NB4 (cell line): ENCODE measurements at places on chromosomes 2 and 18.

DNA sequence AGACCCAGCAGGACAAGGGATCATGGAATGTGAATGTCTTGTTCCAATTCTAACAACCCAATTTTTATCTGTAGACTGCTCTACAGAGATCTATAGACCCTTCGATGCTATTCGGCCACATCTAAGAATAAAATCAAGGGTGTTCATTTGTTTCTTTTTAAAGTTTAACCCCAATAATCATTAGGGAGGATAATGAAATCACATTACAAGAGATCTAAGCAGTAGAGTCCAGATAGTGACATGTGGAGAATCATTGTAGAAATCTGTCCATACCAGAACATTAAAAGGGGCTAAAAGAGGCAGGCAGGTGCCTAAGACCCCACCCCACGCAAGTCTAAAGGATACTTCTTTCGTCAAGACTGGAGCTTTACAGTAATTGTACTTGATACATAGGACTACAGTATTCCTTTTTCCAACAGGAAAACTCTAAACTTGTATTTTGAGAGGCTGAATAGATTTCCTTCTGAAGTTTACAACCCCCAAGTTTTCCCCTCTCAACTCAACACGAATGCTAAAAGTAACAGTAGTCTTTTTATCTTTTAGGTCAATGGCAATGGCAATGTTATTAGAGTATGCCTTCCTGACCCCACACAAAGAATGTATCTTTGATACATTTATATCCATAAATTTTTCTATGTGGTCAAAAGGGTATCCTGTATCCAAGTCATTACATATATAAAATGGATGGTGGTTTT is 183.7 kb downstream of the TCF4 start:
- DNase-seq = no peak

GRCh38 chr2:21837168-21837960 is 713.6 kb downstream of the TDRD15 start:
- no peak for DNase-seq

GRCh38 chr2:113275556-113276215 is 3.0 kb downstream of the PAX8 start:
- DNase-seq = no peak

- DNase-seq = peak; percentile 48
Observed at GRCh38 chr2:177296040-177296439, 31.5 kb upstream of the NFE2L2 start.

DNA sequence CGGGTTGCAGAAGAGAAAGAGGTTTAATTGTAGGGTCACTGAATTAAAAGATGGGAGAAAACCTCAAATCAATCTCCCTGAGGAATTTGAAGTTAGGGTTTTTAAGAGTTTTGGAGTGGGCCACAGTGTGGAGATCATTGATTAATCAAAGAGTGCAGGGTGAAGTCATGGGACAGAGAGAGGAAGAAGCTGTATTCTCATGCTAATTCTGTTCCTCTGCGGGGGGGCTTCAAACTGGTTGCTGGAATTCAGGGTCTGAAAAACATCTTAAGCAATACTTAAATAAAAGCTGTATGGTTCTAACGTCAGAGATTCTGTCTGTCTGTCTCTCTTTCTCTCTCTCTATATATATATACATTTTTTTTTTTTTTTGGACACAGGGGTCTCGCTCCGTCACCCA is 169.8 kb upstream of the SPATS2L start:
- no peak for DNase-seq

- no peak for DNase-seq
Observed at GRCh38 chr18:74488864-74489263, 7.3 kb upstream of the CNDP2 start.

GRCh38 chr2:795531-796041 is 118.4 kb upstream of the TMEM18 start:
- no peak for DNase-seq

GRCh38 chr18:36294031-36294430 is 3.5 kb upstream of the FHOD3 start:
- DNase-seq = no peak

DNA sequence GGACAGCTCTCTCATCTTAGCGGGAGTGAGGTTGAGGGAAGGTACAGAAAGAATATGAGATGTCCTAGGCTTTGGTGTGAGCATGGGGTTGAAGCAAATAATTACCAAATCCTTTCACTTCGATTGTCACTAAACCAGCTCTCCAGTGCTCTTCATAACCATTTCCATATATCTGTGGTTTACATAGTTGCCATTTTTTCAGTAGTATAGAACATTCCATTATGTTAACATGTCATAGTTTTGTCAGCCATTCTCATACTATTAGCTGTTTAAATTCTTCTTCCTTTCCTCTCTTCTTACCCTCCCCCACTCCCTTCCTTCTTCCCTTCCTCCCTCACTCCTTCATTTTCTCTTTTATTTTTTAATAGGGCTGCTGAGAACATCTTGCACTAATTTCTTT is 205.9 kb downstream of the BABAM2 start:
- DNase-seq = no peak

GRCh38 chr2:163132850-163133249 is 294.3 kb upstream of the KCNH7 start:
- peak; percentile 18 for DNase-seq

- DNase-seq = no peak
Observed at GRCh38 chr2:240819126-240819857, 727 bp downstream of the KIF1A start.

- no peak for DNase-seq
Observed at GRCh38 chr2:8457699-8458502, 224.0 kb upstream of the ID2 start.

DNA sequence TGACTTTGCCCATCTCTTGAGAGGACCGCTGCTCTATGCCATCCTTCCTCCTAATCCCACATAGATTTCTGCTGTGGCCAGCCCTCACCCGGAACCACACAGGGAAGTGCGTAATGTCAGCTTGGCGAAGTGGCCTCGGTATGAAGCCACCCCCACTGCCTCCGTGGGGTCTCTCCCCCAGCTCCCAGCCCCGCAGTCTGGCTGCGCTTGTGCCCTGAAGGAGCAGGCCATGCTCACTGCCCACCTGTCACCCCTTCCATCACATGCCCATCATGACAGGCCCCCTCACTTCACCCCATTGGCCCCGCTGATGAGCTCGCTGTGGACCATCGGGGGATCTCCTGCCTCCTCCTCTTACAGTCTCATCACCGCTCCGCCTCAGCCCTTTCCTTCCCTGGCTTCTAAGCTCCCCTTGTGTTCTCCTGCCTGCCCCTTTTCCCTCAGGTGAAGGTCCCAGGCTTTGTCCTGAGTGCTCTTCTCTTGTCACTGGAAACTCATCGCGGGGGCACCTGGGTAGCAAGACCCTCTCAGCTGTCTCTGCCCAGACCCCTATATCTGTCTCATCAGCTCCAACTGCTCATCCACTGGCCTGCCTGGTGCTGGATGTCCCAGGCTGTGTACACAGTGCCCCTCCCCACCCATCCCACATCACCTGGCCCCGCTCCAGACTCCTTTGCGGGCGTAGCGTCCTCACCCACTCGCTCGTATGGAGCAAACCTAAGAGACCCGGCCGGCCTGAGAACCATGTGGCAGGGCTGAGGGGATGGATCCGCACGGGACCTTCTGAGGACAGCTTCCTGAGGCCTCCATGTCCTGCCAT is 81.7 kb downstream of the GLI2 start:
- no peak for DNase-seq

DNA sequence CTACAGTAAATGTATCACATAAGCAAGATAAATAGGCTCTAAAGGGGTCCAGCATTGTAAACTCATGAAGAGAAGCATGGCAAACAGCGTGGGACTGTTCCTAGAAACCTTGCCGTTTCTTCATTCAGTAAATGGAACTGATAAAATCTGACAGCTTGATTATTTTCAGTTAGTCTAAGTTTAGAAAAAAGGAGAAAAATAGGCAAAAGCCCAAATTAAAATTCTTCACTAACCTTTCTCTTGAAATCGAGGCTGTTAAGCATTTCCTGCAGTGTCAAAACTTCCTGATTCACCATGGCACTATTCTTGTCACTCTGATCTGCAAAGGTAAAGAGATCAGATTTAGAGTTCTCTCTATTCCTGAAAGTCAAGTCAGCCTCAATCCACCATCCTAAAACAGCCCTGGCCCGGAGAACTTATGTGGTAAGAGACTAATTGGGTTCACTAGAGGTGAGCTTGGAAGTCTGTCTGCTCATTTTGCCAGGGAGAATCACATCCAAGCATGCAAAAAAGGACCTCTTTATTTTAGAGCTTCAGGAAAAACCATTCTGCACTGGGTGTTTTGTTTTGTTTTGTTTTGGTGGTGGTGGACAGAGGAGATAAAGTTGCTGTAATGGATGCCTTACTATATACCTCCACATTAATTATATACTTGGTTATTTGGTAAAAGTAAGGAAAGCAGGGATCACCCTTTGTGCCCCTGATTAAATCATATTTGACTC is 52.4 kb upstream of the STAT1 start:
- peak; percentile 29 for DNase-seq

GRCh38 chr2:240443891-240444301 is 8.4 kb downstream of the GPC1 start:
- DNase-seq = no peak

DNA sequence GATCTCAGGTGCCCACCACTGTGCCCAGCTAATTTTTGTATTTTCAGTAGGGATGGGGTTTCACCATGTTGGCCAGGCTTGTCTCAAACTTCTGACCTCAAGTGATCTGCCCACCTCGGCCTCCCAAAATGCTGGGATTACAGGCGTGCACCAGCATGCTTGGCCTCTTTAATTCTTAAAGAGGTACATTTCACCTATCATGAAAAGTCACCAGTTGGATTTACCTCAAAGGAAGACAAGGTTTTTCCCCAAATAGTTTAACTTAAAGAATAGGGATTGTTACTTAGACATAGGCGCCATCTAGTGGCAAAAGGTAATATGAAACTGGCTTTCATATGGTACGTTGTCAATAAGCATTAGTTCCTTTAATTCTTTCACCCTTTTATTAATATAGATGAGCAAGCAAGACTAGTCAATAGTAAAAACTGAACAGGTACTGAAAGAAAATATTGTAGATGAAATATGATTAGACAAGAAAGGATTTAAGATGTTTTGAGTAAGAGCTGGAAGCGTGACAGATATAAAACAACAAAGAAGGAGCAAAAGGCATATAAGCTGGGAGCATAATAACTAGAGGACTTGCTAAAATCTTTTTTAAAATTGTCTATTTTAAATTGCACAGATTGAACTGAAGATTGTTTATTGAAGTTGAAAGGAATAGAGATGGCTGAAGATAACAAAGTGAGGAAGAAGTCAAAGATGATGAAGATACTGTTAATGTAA is 35.0 kb upstream of the PSMD14 start:
- peak; percentile 76 for DNase-seq

DNA sequence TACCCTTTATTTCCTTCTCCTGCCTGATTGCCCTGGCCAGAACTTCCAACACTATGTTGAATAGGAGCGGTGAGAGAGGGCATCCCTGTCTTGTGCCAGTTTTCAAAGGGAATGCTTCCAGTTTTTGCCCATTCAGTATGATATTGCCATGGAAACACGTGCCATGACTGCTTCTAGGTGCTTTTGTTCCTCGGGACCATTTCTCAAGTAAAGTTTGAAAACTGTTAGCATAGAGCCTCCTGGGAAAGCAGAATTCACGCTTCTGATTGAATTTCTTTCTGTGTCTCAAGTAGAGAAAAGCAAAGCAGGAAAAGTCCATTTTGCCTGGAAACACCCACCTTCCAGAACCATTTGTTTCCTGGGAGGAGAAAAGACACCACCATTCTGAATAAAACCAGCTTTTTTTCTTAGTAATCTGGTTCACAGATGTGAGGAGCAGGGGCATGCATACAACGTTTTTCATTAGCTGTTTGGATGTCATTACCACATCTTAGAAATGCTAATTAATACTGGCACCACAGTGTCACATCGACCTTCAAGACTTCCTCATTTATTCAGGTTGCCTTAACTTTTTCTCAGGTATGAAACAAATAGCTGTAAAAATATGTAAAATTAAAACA is 39.0 kb upstream of the ZBTB14 start:
- no peak for DNase-seq

DNA sequence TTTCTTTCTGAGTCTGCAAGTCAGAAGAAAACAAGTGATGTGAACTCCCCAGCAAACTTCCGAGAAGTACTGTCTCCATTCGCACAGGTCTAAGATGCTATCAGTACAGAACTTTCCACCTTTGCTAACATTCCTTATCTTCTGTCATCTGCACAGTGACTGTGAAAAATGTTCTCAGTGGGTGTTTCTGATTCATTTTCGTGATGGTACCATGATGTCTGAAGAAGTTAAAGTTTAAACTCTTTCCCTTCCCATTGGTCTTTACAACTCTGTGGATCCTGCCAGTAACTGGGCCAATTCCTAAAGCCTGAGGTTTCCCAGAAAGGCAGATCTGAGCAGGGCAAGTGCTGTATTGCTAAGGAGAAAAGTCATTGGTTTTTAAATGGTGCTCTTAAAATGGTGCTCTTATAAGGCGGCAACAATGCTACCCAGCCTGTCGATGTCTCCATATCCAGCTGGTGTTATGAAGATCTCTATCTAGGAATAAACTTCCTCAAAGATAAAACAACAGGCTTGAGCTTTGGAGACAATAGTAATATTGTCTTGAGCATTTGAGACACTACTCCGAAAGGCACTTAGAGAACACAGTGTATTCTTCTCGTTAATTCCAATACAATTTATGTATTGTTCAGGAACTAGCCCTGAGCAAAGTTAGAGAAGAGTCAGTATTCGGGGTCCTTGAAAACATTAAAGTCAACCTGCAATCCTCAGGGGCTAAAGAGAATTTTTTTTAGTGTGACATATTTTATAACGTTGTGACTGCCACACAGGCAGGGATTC is 232.3 kb downstream of the OSR1 start:
- DNase-seq = no peak

DNA sequence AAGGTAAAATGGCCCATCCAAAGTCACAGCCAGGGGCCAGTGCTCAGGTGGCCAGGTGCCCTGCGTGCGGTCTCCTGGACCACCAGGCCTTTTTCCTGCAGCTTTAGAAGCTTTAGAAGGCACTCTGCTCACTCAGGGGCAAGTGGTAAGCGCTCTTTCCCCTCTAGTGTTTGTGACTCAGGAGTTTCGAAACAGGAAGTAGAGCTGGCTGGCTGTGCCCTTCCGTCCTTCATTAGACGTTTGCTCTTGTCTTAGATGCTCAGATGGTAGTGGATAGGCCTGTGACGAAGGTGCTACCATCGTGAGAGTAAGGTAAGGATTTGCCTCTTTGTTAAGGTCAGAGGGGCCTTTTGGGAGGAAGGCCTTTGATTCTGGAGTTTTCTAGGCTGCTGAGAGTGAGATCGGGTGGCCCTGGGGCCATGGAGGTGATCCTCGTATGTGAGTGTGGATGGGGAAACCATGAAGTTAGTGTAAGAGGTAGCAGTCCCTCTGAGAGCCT is at the start of gene CASP8:
CASP8 (plus strand) TSS at position 235 of the 499 bp plus-strand sequence. CDS start 5,951 bp downstream, outside the sequence.
- DNase-seq = peak; percentile 95

GRCh38 chr18:40006634-40007033 is 1948.4 kb upstream of the PIK3C3 start:
- peak; percentile 15 for DNase-seq

DNA sequence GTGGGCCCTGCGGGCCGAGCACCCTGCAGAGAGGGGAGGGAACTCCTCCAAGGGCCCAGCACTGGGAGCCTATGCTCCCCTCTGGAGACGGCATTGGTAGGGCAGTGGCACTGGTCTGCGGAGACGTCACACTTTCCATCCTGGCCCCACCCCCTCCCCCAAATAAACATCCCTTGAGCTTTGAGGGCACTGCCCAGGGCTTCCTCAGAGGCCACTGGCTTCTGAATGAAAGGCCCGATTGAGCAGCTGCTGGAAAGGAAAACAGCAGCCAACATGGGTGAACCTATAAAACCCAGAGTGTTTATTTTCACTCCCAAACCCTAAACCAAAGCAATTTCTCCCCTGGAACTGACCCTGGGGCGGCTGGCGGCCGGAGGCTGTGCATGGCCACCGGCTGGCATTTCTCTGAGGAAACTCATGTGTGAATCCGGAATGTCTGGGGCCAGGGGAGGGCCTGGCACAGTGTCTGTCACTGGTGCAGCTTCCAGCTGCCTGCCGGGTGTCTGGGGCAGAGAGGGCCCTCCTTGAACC is 138.9 kb downstream of the DYSF start:
- DNase-seq = no peak
